ENCODE measurements at places on chromosomes 1 and 21.
A peak's percentile ranks its signal among the peaks of the same experiment; 100 is the strongest.

GRCh38 chr1:84573967-84574842 is at the start of gene CTBS:
Gene CTBS, minus strand, starts transcription at chr1:84574440. Its CDS starts 25 bp downstream, at chr1:84574415.
- peak; percentile 96 for DNase-seq

- no peak for DNase-seq
These were observed 81.4 kb downstream of the SLC44A5 start for GRCh38 chr1:75529488-75529887.

DNA sequence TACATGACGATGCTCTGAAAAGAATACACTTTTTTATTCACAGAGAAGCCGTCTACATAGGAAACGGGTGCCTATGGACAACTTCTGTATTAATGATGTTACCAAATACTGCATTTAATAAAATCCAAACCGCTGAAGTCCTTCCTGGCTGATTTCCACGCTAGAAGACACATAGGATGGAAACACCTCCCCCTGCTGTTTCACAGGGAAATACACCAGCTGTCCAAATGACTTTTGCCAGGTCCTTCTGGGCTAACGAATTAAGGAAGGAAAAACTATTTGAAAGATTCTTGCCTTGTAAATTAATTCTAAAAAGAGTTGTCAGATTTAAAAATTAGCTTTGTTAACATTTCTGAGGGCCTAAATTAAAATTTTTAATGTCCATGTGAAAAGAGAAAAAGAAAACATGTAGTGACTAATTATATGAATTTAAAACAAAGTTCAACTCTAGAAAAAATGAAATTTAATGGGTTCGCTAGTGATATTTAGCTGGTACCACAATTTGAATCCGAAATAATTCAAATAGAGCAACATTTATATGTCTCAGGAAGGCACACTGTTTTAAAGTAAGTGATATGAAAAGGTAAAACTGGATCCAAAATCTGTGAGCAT is 146.0 kb downstream of the RERE start:
- peak; percentile 65 for DNase-seq

- DNase-seq, result no peak
These were observed 241.1 kb upstream of the KIAA0040 start for GRCh38 chr1:175433532-175434282.

DNA sequence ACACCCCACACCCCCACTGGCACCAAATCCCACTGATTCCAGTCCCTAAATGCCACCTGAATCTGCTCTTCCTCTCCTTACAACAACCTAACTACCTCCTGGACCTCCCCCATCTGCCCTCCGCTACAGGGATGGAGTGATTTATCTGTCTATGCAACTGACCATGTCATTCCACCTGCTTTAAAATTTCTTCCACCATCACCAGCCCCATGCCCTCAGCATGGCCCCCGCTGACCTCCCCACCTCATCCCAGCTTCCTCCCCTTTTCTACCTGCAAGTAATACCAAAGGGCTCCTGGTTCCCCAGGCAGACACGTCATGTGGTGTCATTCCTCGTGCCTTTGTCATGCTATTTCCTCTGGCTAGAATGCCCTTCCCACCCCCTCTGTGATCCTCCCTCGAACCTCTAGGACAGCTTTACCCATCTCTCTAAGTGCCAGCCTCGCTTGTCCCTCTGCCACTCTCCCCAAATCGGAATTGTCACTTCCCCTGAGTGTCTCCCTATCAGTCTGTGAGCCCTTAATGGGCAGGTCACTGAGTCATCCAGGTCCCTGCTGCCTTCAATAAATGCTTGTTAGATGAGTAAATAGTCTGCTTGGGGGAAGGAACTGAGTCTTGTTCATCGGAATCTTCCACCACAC is 3.7 kb downstream of the GJB4 start:
- DNase-seq, result peak; percentile 67

DNA sequence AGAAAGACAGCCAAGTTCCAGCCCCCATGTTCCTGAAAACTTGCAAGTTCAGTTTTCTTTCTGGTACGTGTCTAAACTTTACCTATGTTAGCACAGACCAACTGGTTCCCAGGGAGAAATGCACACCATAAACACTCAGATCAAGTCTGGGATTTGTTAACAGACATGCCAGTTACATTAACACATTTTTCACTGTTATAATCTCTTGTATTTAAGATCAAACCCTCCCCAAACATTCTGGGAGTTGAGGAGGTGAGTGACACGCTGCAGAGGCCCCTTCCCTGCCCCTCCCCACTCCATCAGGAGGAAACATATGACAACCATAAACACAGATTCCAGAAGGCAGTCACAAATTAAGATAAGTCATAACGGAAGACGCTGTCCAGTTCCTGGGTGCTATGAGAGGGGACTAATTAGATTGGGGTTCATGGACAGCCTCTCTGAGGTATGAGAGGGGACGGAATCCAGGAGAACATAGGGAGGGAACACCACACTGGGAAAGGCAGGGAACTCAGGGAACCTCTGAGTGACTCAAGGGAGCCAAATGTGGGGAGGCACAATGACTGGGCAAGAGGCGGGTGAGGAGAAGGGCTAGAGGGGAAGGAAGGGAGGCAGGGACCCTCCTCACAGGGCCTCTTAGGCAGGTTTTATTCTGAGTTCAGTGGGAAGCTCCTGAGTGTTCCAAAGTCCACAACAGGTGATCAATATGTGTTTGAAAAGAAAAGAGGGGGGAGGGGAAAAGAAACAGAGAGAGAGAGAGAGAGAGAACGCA is 25.0 kb downstream of the DUSP10 start:
- DNase-seq, result no peak

DNA sequence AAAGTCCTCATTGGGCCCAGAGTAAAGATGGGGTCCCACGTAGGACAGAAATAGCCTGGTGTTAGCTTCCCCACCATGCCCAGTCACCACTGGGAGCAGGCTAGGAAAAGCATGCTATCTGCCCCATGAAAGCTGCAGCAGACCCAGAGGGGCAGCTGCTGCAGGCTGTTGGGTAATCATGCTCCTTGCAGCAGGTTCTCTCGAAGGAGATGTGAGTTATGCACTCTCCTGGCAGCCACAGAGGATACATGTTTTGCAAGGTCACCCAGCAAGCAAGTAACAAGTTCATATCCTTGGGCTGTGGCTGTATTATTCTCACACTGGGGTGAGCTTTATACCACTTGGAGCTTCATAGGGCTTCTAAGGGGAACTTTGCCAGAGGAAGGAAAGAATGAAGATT is 9.1 kb upstream of the HEYL start:
- no peak for DNase-seq

DNA sequence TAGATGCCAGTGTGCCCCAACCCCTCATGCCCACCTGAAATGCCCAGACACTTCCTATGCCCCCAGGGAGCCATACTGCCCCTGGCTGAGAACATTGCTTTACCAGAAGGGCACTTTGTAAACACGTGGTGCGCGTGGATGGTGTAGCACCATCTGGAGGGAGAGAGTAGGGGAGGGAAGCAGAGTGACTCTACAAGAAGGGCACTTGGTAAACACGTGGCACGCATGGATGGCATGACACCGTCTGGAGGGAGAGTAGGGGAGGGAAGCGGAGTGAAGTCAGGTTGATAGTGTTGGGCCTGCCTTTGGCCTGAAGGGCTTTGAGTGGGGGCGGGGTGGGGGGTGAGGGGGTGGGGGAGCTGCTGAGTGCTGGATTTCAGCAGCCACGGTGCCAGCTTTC is 324.0 kb upstream of the VAMP3 start:
- no peak for DNase-seq

GRCh38 chr1:25583519-25584370 is 32.8 kb upstream of the MAN1C1 start:
- no peak for DNase-seq

DNA sequence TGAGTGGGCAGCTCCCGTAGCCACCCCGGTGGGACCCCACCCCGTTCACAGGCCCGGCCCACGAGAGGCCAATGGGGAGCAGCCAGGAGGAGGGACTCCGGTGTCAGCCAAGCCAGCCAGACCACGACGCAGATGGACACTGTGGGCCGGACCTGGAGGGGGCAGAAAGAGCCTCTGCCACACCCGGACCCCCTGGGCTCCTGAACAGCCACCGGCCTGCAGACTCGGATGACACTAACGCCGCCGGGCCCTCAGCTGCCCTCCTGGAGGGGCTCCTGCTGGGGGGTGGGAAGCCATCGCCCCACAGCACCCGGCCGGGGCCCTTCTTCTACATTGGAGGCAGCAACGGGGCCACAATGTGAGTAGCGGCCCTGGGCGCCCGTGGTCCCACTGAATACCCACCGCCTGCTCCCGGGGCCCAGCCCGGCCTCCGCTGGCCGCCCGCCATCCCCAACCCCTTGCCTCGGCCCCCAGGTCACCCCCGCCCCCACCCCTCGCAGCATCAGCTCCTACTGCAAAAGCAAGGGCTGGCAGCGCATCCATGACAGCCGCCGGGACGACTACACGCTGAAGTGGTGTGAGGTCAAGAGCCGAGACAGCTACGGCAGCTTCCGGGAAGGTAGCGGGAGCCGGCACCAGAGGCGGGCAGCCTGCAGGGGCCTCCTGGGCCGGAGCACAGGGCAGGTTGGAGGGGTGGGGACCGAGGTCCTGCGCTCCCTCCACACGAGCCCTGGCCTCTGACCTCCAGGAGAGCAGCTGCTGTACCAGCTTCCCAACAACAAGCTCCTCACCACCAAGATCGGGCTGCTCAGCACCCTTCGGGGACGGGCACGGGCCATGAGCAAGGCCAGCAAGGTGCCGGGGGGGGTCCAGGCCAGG is 6.5 kb downstream of the TTLL10 start:
- DNase-seq, result no peak

- DNase-seq, result no peak
These were observed 113.2 kb downstream of the TOMM20 start for GRCh38 chr1:235015291-235015985.

- no peak for DNase-seq
These were observed 7.8 kb downstream of the ITLN1 start for GRCh38 chr1:160877221-160877620.

- DNase-seq, result peak; percentile 1
These were observed 4.0 kb downstream of the FTCD start for GRCh38 chr21:46151261-46151988.

GRCh38 chr1:50570066-50570468 is 146.8 kb upstream of the DMRTA2 start:
- DNase-seq, result no peak

- no peak for DNase-seq
These were observed 43.3 kb upstream of the LRP8 start for GRCh38 chr1:53371121-53371666.

- no peak for DNase-seq
These were observed 149.1 kb downstream of the NOS1AP start for GRCh38 chr1:162218546-162218945.

GRCh38 chr1:114105421-114105979 is 48.2 kb downstream of the SYT6 start:
- DNase-seq, result no peak

DNA sequence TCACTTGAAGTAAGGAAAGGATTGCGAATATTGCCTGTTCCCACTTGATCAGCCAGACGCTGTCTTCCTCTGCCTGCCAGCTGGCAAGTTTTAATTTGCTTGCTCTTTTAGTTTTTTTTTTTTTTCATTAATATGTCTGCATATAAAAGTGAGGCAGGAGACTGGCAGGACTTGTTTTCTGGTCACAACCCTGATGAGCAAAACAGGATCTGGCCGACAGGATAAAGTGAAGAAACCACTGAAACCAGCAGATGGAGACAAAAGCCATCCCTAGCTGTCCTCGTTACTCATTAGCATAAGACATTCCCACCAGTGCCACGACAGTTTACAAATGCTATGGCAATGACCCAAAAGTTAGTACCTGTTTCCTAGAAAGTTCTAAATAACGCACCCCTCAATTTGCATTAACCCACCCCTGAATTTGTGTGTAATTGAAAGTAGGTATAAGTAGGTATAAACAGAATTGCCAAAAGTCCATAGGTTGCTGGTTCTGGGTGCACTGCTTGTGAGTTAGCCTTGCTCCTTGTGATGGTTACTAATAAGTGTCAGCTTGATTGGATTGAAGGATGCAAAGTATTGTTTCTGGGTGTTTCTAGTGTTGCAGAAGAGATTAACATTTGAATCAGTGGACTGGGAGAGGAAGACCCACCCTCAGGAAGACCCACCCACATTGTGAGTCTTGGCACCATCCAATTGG is 60.8 kb downstream of the ZNF684 start:
- peak; percentile 13 for DNase-seq

DNA sequence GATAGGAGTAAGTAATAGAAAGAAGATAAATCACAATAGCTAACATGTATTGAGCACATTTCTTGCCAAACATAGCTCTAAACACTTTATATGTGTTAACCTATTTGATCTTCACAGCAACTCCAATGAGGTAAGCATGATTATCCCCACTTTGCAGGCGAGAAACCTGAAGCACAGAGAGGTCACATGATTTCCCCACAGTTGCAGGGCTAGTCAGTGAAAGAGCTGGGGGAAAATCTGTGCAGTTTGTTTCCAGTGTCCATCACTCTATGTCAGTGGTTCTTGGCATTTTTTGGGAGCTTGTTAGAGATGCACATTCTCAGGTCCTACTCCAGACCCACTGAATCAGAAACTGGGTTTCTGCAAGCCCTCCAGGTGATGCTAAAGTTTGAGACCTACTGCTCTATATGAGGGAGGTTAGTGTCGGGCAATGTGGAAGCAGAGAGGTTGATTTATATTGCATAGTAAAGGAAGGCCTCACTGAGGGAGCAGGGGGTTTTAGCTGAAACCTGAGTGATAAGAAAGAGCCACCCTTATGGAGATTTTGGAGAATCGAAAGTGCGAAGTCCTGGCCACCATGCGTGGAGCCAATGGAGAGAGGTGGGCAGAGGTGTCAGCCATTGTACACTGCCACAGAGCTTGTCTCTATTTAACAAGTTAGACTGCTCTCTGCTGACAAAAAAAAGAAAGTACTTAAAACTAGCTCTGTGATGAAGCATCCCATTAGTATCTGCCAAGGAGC is 20.9 kb downstream of the MCOLN3 start:
- no peak for DNase-seq

DNA sequence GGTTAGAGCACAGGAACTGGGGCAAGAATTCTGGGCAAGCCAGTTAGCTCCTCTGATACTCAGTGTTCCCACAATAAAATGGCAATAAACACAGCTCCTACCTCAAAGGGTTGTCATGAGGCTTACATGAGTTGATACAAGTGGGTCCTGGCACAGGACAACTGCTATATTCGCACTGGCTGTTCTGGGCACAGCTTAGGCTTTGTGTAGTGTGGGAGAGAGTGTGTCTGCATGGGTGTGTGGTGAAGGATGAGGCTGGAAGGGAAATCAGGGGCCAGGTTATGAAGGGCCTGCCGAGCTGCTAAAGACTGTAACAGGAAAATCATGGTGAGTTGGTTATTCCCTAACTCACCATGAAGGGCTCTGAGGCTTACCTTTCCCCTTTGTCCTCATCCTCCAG is 18.7 kb downstream of the ETV3 start:
- DNase-seq, result no peak

DNA sequence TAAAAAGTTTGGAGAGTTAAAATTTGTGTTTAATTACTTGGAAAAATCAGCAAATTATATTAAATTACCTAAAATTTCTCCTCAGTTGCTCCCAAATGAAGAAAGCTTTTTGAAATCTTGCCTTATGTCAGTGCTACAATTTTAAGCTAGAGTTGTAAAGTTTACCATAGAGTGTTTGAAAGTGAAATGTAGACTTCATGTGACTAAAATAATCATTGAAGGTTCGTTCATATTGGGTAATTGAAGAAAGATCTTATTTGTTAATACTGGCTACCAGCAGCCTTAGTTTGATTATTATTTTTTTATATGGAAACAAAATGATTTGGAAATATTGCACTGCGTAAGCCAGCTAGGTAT is 4.4 kb downstream of the DYRK1A start:
- no peak for DNase-seq
